ENCODE measurements at places on chromosomes 6 and 20.
A peak's percentile ranks its signal among the peaks of the same experiment; 100 is the strongest.

DNA sequence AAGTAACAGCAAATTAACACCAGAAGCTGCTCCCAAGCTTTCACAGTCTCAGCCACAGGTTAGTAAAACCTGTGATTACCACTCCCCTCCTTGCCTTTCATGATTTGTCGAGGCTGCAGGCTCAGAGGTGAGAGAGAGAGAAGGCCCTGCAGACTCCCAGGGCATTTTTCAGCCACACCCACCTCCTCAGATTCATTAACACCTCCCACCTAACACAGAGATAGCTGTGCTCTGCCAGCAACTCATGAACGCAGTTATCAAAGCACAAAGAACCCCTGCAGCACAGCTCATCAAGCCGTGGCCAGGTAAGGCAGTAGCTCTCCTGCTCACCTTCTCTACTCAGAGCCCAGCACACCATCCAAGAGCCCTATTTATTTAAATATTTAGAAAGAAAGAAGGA is 27.1 kb downstream of the F13A1 start:
- DNase-seq: no peak

- DNase-seq: no peak
Measured at GRCh38 chr6:164379795-164380194, 929.6 kb downstream of the C6orf118 start.

- no peak for DNase-seq
Measured at GRCh38 chr6:89977808-89978748, 83.8 kb downstream of the GJA10 start.

- DNase-seq: no peak
Measured at GRCh38 chr6:81735756-81736380, 16.6 kb downstream of the TENT5A start.

GRCh38 chr6:27502508-27503435 is 29.9 kb upstream of the ZNF184 start:
- DNase-seq: peak; percentile 58

- DNase-seq: no peak
Measured at GRCh38 chr6:24472181-24472580, 17.2 kb downstream of the GPLD1 start.

GRCh38 chr20:39541136-39541803 is 579.1 kb downstream of the DHX35 start:
- DNase-seq: no peak

- DNase-seq: peak; percentile 5
Measured at GRCh38 chr6:21588481-21589351, 4.8 kb upstream of the SOX4 start.

DNA sequence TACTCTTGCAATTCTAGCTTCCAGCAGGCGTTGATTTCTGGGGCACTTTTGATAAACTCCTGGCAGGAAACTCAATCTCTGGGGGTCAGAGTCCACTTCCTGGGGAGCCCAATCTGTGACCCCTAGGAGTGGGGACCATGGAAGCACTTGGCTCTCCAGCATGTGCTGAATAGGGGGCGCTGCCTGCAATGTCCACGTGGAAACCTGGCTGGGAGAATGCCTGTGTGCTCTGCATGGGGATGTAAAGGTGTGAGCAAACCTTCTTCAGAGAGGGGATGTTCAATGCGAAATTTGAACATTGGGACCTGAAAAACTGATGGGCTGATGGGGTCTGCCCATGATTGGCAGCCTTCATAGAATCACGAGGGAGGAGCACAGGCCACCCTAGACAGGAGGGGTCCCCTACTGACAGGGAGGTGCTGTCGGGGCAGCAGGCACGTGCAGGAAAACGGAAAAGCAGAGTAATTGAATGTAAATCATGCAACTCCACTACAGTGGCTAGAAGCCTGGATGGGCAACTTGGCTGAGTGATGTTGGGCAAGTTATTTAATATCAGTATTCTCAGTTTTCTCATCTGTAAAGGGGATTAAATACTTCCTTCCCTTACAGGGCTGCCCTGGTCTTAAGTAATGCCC is 47.8 kb downstream of the CEP43 start:
- no peak for DNase-seq

GRCh38 chr6:105137388-105137787 is 42.4 kb downstream of the POPDC3 start:
- DNase-seq: no peak

DNA sequence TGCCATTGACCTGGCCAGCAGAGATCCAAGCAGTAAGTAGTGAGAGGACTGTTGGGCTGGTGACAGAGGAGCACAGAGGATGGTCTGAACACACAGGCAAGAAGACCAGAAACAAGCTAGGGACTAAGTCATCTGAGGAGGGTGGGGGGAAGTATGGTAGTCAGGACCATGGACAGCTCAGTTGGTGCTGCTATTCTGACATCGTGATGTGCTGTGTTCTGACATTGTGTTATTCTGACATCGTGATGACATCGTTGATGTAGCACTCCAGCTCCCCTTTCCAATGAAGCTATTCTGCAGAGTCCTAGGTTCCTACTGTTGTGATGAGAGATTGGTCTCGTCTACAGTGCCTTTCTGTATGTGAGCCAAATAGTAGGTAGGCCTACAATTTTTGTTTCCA is 28.7 kb downstream of the CFAP206 start:
- DNase-seq: no peak

DNA sequence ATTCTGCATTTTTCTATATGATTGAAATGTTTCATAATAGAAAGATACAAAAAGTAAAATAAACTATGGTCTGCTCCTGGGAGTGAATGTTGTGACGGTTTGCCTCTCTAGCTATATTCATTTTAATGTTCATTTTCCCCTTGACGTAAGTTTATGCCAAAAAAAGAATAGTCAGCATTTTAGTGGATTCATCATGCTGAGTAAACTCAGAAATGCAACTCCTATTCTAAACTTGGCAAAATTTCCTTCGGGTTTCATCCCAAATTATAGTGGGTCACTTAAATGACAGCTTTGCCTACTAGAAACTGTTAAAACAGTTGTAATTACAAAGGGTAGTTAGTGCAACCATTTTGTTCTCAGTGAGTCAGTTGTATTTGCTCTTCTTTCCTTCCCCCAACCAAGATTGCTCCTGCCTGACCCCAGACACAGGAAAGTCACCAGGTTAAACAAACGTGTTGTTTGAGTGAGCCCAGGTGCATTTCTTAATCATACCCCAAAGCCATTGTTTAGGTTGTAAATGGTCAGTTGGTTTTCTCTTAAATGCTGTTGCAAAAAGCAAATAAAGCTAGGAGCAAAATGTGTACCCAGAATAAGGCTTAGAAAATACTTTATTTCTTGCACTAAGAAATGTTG is 482.3 kb upstream of the SOX4 start:
- no peak for DNase-seq

- DNase-seq: no peak
Measured at GRCh38 chr6:118869350-118869749, 24.6 kb upstream of the ASF1A start.

DNA sequence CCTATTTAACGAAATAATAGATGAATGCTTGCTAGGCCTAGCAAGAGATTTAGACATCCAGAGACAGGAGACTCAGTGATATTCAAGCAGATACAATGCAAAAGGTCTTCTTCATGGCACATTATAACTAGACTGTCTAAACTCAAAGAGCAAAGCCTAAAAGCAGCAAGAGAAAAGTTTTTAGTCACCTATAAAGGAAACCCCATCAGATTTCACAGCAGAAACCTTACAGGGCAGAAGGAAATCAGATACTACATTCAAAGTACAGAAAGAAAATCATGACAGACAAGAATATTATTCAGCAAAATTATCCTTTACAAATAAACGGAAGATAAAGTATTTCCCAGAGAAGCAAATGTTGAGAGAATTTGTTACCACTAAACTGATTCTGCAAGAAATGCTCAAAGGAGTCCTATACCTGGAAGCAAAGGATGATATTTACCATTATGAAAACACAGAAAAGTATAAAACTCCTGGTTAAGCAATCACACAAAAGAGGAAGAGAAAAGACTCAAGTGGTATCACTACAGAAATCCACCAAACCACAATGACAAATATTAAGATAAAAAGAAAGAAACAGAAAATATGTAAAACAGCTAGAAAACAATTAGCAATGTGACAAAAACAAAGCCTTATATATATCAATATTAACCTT is 333.7 kb downstream of the MEI4 start:
- DNase-seq: no peak

- DNase-seq: no peak
Measured at GRCh38 chr6:43077981-43078511, 1.9 kb downstream of the PTK7 start.

- no peak for DNase-seq
Measured at GRCh38 chr6:45815466-45816125, 200.1 kb downstream of the CLIC5 start.

DNA sequence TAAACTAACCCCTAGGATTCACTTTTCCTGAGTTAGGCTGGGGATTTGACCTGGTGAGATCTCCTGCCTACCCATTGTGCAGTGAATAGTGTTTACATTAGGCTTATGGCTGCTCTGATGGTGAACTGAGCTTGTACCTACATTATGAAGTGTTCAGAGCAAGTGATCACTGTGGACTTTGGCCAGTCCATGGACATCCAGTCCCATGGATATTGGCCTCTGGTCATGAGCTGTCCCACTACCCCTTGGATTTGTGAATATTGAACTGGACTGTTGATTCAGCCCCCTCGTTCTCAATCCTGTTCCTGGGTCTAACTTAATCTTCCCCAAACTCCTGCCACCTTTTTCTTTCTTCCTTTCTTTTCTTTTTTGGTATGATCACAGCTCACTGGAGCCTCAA is 13.8 kb downstream of the ASIP start:
- no peak for DNase-seq

GRCh38 chr6:40587240-40588069 is at the start of gene LRFN2:
Gene LRFN2, minus strand, starts transcription at chr6:40587364.
- peak; percentile 47 for DNase-seq

DNA sequence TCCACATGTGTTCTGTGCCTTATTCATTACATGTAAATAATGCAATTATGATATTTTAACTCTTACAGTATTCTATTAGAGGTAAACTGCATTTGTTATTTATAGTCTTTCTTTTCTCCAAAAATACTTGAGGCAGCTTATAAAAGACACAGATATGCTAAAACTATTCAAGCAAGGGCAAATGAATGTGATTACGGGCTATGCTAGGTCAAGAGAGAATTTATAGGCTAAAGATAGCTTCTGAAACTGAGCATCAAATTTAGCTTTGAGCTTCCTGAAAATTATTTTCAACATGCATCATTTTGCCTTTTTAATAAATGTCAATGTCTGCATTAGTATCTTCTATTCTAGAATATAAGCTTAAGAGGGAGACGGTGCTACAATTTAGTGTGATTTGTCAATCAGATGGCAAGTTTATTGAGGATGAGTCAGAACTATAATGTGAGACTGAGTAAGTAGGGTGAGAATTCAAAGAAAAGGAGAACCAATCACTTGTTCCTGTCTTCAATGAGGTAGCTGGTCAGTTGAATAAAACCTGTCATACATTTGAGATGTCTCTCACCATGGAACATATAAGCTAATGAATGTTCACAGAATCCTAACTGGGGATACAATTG is 669.4 kb upstream of the CITED2 start:
- DNase-seq: no peak

DNA sequence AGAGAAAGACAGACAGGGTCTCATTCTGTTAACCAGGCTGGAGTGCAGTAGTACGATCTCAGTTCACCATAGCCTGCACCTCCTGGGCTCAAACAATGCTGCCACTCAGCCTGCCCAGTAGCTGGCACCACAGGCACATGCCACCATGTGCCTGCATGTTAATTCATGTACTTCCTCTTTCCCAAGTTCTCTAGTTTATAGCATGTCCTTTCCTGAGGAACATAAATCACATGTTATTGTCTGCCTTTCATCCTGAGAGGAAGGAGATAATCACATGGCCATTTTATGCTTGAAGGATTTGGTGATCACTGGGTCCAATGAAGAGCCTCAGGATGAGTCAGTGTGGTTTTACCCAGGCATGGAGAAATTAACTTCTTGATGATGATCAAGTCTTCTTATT is 47.9 kb downstream of the COL11A2 start:
- DNase-seq: no peak

DNA sequence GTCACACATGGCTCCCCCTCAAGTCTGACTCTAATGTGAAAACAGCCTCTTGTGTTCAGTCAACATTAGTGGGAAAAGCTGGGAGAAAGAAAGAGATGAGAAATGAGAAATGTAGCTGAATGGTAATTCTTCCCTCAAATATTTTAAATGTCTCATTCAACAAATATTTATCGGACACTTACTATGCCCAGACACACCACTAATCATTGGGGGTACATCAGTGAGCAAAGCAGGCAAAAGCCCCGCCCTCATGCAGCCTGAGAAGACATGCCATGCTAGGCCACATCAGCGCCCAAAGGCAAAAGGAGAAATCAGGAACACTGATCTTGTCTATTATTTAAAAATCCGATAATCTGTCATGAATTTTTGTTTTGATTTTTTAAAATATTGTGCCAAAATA is 89.9 kb upstream of the ASF1A start:
- no peak for DNase-seq

DNA sequence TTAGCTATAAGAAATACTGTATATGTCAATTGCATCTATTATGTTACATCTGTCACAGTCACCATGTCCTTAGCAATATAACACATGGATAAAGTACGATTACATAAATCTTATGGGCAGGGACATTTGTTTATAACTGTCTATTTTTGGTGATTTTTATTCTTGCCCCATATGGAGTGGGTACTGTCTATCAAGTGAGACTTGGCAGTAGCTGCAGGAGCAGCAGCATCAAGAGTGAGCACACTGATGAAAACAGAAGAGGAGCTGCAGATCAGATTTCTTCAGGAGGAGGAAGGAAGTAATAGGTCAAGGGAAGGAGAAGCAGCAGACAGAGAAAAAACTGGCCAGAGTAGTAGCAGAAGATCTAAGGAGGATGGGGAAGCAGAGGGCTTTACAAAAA is 516.7 kb downstream of the C6orf118 start:
- no peak for DNase-seq

GRCh38 chr6:35385457-35386202 is 43.3 kb downstream of the PPARD start:
- no peak for DNase-seq

- DNase-seq: no peak
Measured at GRCh38 chr20:59733351-59733750, 129.0 kb downstream of the PHACTR3 start.

DNA sequence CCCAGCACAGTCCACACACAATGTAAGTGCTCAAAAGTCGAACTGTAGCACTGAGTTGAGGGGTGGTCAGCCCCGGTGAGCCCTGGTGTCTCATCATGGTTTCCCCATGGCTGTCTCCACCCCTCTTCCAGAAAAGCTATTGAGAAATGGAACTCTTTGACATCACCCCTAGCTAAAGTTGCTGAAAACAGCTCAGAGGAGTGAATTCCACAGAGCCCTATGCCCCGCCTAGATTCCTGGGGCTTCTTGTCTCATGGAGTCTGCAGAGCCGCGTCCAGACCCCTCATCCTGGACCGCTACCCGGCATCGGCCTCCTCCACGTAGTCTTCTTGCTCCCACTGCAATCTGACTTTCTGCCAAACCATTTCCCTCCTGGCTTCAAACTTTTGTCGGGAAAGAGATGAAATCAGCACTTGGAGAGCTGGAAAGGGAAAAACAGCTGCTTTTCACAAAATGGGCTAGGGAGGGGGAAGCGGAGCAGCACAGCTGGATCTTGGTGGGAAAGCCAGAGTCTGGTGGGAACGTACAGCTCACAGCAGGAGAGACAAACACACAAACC is 132.2 kb downstream of the SNX5 start:
- DNase-seq: no peak

Measured in stimulated activated CD4-positive, alpha-beta T cell treated with anti-CD3 and anti-CD28 coated beads, TNF-alpha, amount 100 ng/mL, for 4 hours (primary cell).